ENCODE measurements at places on chromosomes 4 and X.

DNA sequence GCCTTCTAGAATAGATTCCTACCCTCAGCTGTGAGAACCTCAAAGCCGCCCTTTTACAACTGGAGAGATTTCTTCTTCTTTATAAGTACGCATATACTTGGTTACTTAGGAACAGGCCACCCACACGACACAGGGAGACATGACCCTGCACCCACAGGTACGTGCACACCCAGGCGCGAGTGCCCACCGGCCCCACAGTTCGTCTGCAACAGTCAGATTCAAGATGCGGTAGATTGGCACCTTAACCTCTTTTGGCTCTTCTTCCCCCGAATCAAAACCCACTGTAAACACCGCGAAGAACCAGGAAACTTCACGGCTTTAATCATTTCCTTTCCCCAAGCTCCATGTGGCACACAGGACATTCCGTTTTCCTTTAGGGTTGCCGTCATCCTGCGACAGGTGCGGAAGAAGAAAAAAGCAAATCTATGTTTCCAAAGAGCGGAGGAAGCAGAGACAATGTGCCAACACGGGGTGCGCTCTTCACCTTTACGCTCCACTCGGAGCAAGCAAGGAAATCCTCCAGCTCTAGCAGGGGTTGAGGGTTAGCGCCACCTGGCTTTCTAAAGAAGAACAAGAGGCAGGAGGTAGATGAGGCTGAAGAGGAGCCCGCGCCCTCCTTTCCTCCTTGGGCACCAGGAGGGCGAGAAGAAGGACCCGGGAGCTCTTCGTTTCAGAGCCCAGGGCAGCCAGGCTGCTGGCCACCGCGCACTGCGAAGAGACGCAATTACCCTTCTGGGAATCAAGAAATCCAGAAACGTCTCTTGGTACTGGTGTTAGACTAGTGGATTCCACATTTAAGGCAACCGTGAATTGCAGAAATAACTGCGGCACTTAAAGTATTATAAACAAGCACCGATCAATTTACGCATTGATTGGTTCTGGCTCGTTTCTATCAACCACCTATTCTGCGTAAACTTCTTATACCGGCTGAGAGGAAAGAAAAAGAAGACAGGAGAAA, 35.7 kb downstream of the HAND2 start:
- DNase-seq = no peak

DNA sequence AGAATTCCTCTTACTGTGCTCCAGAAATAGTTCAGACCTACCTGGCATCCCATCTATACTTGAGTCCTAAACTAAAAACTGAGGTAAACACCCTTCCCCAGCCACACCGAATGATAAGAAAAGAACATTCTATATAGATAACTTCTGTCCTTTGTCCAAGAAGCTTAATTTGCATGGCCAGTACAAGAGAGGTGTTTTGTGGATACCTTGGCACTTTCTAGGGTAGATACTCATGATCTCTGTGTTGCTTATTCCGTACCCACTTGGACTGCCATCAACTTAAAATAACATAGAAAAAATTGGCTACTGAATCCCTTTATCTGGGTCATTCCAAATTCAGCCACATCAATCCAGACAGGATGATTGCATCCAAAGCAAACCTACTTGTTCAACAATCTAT, 1050.4 kb downstream of the STIM2 start:
- no peak for DNase-seq

GRCh38 chr4:155693015-155693663, 26.5 kb downstream of the GUCY1A1 start:
- DNase-seq = no peak

GRCh38 chrX:78199851-78200250, 60.4 kb upstream of the TAF9B start:
- DNase-seq = no peak

DNA sequence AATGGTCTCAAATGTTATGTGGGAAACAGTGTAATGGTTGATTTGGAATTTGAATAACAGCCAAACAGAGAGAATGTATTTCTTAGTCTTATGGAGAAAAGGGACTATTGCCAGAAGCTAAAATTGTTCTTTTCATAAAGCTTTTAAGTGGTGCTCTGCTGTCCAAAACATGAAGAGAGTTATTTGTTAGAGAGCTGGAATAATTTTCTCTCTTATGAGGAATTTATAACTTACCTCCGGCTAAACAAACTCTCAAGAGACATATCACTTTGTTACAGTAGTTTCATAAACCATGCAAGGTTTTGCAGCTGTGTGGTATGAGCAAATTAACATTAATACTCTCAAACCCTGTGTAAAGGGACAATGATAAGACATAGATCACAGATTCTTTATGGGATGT, 28.6 kb downstream of the SULT1B1 start:
- no peak for DNase-seq

- no peak for DNase-seq
Measured at GRCh38 chr4:183242291-183242690, 77.8 kb downstream of the CLDN22 start.

GRCh38 chrX:69076088-69076487, 89.2 kb downstream of the PJA1 start:
- DNase-seq = no peak

GRCh38 chr4:48706736-48707135, 73.3 kb downstream of the FRYL start:
- no peak for DNase-seq

GRCh38 chr4:143289370-143289769, 47.3 kb upstream of the GAB1 start:
- no peak for DNase-seq

- no peak for DNase-seq
Measured at GRCh38 chr4:141347684-141348083, 127.0 kb downstream of the ZNF330 start.

GRCh38 chr4:188008377-188008776, 12.8 kb downstream of the ZFP42 start:
- no peak for DNase-seq

GRCh38 chr4:4524364-4524763, 17.5 kb downstream of the STX18 start:
- DNase-seq = no peak

- DNase-seq = no peak
Measured at GRCh38 chr4:108370291-108371141, 201.8 kb upstream of the LEF1 start.

DNA sequence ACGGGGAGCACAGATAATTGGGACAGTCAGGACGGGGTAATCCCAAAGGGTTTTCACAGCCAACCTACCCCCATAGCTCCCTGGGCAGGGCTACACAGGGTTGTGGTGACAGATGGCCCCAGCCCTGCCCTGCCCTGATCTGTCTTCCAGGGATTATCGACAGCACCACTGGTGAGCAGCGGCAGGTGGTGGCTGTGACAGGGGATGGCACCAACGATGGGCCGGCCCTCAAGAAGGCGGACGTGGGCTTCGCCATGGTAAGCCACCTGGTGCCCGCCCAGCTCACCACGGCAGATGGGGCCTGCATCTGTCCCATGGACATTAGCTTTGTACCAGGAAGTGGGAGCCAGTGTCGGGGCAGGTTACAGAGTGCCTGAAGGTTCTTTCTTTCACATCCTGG, 39.3 kb downstream of the ATP2B3 start:
- no peak for DNase-seq

GRCh38 chr4:47718696-47719095, 119.2 kb downstream of the CORIN start:
- no peak for DNase-seq

GRCh38 chrX:1231850-1232465, 19.5 kb upstream of the CRLF2 start:
- no peak for DNase-seq

- no peak for DNase-seq
Measured at GRCh38 chr4:17636696-17637622, 22.5 kb downstream of the MED28 start.

Measured in esophagus squamous epithelium (tissue), 5 donors.